Caco-2 (cell line): ENCODE measurements at places on chromosomes 16 and 17.

GRCh38 chr16:4015275-4016004 lies 100.8 kb downstream of the ADCY9 start:
- H3K36me3 ChIP-seq: no peaks in the 10 kb centered on the region
- peaks cover 47% of the 10 kb centered on the region for H3K4me1 ChIP-seq
- H3K27me3 ChIP-seq: no peaks in the 10 kb centered on the region
- H3K4me3 ChIP-seq: no peak overlapping the region

DNA sequence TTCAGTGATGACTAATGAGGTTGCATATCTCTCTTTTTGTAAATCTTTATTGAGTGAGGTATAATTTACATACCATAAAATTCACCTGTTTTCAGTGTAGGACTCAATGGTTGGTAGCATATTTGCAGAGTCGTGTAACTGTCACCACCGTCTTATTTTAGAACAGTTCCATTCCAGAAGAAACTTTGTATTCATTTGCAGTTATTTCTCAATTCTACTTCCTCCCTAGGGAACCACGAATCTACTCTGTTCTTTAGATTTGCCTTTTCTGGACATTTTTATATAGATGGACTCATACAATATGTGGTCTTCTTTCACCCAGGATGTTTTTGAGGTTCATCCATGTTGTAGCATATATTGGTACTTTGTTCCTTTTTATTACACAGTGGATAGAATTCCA lies 3.7 kb downstream of the FTO start:
- no peak for DNase-seq
- no peaks in the 10 kb centered on the region for H3K36me3 ChIP-seq
- H3K4me1 ChIP-seq: peaks cover 8% of the 10 kb centered on the region; the same call in 1 of the 2 replicates
- no peak overlapping the region for H3K4me3 ChIP-seq
- no peaks in the 10 kb centered on the region for H3K27me3 ChIP-seq

- H3K4me1 ChIP-seq: no peaks in the 10 kb centered on the region
- H3K27ac ChIP-seq: no peak overlapping the region
- no peak for DNase-seq
- no peak overlapping the region for H3K4me3 ChIP-seq
These were observed 125.3 kb downstream of the FTO start for GRCh38 chr16:53829186-53829747.

- H3K27me3 ChIP-seq: no peaks in the 10 kb centered on the region
- no peak overlapping the region for H3K4me3 ChIP-seq
- H3K27ac ChIP-seq: peak overlapping the region; percentile 19
- no peak for DNase-seq
- no peaks in the 10 kb centered on the region for H3K36me3 ChIP-seq
These were observed 242.1 kb upstream of the DYNLRB2 start for GRCh38 chr16:80298676-80299075.

GRCh38 chr17:65078441-65079160 lies 22.1 kb upstream of the GNA13 start:
- no peak for DNase-seq
- H3K27me3 ChIP-seq: no peaks in the 10 kb centered on the region
- no peaks in the 10 kb centered on the region for H3K36me3 ChIP-seq
- H3K27ac ChIP-seq: no peak overlapping the region

DNA sequence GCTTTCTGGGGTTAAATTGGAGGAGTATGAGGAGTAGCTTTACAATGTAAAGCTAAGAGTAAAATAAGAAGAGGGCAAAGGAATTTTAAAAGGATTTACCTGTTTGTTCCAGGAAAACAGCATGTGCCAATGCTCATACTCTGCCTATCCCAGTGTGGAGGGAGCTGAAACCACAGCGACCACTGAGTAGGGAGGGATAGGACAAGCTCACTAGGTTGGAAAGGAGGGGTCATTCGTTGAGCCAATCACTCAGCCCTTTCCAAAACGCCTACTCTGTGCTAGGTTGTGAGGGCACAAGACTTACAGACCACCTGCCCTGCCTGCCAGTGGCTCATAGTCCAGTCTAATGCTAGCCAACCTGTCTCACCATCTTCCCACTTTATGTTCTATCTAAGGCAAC lies 1.1 kb upstream of the DNAJC7 start:
- H3K4me1 ChIP-seq: peaks cover 15% of the 10 kb centered on the region
- H3K36me3 ChIP-seq: 0 out of 2 replicates have a peak, but pooled peaks cover 3% of the 10 kb centered on the region
- no peak for DNase-seq
- peak overlapping the region; percentile 95 for H3K4me3 ChIP-seq
- peak overlapping the region; percentile 99 for H3K27ac ChIP-seq

DNA sequence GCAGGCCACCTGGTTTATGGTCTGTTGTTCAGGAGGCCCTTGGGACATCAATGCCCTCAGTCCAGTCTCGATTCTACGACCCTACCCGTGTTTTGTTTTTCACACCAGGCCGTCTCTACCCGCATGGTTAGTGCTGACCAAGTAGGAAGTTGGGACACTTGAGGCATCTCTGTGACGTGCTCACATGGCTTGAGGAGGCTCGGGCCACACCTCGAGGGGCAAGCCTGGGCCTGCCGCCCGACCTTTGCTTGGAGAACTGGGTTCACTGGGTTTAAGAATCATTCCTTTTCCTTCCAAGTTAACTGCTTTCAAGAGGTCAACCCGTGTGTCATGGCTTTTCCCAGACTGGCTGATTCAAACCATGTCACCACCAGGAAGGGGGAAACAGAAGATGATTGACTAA lies 86.8 kb downstream of the CMIP start:
- peaks cover 33% of the 10 kb centered on the region for H3K4me1 ChIP-seq
- no peaks in the 10 kb centered on the region for H3K27me3 ChIP-seq
- peak; percentile 30 for DNase-seq
- H3K27ac ChIP-seq: peak overlapping the region; percentile 58
- no peak overlapping the region for H3K4me3 ChIP-seq

DNA sequence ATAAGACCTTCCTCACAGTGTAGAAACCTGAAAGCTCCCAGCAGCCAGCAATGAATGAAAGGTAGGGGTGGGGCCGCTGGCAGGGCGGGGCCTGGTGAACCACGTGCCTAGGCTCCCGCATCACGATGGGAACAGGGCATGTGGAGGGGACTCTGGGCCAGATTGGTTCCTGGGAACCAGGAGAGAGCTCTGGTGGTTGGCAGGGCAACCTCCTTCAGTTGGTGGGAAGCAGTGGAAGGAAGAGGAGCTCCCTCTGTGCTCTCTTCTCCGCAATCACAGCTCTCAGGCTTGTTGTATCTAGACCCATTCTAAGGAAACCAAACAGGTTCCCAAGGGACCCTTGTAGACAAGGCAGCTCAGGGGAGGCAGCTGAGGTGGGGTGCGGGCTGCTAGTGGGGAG lies 10.5 kb downstream of the GGA2 start:
- peak overlapping the region; percentile 39 for H3K27ac ChIP-seq
- H3K36me3 ChIP-seq: peaks cover 1% of the 10 kb centered on the region
- no peak for DNase-seq
- H3K4me1 ChIP-seq: peaks cover 23% of the 10 kb centered on the region
- no peaks in the 10 kb centered on the region for H3K27me3 ChIP-seq
- no peak overlapping the region for H3K4me3 ChIP-seq

DNA sequence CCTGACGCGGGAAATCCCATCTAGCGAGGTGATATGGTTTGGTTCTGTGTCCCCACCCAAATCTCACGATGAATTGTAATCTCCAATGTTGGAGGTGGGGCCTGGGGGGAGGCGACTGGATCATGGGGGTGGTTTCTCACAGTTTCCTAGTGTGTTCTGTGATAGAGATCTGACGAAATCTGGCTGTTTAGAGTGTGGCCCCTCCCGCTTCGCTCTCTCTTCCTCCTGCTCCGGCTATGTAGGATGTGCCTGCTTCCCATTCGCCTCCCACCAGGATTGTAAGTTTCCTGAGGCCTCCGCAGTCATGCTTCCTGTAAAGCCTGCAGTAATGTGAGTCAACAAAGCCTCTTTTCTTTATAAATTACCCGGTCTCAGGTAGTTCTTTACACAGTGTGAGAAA lies 31.6 kb downstream of the IFT140 start:
- H3K4me1 ChIP-seq: no peaks in the 10 kb centered on the region
- no peak overlapping the region for H3K4me3 ChIP-seq

DNA sequence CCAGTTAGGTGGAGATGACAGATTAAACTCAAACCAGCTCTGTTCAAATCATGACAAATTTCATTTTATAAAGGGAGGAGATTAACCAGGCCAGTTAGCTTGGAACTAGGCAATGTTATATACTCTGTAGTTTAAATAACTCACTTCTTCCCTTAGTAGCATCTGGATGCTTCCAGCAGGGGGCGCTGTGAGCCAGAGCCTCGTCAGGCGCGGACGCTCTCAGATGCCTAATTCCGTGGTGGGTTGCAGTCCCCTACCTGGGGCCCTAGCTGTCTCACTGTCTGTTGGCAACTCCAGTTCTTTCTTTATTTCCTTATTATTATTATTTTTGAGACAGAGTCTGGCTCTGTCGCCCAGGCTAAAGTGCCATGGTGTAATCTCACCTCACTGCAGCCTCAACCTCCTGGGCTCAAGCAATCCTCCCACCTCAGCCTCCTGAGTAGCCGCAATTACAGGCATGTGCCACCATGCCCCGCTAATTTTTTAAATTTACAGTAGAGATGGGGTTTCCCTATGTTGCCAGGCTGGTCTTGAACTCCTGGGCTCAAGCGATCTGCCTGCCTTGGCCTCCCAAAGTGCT lies 17.3 kb upstream of the WFDC1 start:
- H3K4me3 ChIP-seq: no peak overlapping the region
- no peaks in the 10 kb centered on the region for H3K36me3 ChIP-seq
- DNase-seq: peak; percentile 81
- H3K4me1 ChIP-seq: peaks cover 4% of the 10 kb centered on the region; the same call in 1 of the 2 replicates
- H3K27me3 ChIP-seq: no peaks in the 10 kb centered on the region
- H3K27ac ChIP-seq: no peak overlapping the region

DNA sequence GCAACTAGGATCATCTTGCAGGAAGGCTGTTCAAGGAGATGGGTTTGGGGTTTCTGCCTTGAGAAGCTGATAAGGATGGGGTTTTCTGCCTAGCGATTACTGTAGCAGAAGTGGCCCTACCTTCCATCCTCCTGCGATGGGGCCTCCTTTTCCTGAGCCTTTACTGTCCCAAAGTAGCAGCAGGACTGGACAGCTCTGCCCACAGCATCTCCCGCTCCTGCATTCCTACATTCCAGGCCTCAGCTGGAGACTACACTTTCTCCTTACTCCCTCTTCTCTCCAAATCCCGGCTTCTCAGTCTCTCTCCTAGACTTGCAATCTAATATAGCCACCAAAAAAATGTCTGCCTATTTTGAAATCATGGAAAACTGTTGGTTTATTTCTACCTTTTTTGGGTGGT lies 355.4 kb downstream of the CA10 start:
- H3K36me3 ChIP-seq: no peaks in the 10 kb centered on the region
- no peak overlapping the region for H3K4me3 ChIP-seq
- no peaks in the 10 kb centered on the region for H3K27me3 ChIP-seq
- no peak for DNase-seq

GRCh38 chr17:80917716-80918560 lies 73.7 kb upstream of the CHMP6 start:
- H3K27me3 ChIP-seq: no peaks in the 10 kb centered on the region
- H3K27ac ChIP-seq: no peak overlapping the region
- no peak overlapping the region for H3K4me3 ChIP-seq

- no peak overlapping the region for H3K4me3 ChIP-seq
- no peaks in the 10 kb centered on the region for H3K27me3 ChIP-seq
- H3K36me3 ChIP-seq: no peaks in the 10 kb centered on the region
- peaks cover 4% of the 10 kb centered on the region; the same call in 1 of the 2 replicates for H3K4me1 ChIP-seq
- H3K27ac ChIP-seq: no peak overlapping the region
- DNase-seq: no peak
These were observed 422.8 kb downstream of the RBFOX1 start for GRCh38 chr16:7755347-7755882.

GRCh38 chr17:40303708-40304551 lies 5.0 kb upstream of the RARA start:
- H3K27me3 ChIP-seq: no peaks in the 10 kb centered on the region
- H3K36me3 ChIP-seq: peaks cover 5% of the 10 kb centered on the region
- H3K4me1 ChIP-seq: peaks cover 25% of the 10 kb centered on the region

GRCh38 chr16:61681124-61681523 lies 355.1 kb downstream of the CDH8 start:
- no peaks in the 10 kb centered on the region for H3K27me3 ChIP-seq
- no peaks in the 10 kb centered on the region for H3K4me1 ChIP-seq
- H3K36me3 ChIP-seq: no peaks in the 10 kb centered on the region
- no peak overlapping the region for H3K4me3 ChIP-seq

DNA sequence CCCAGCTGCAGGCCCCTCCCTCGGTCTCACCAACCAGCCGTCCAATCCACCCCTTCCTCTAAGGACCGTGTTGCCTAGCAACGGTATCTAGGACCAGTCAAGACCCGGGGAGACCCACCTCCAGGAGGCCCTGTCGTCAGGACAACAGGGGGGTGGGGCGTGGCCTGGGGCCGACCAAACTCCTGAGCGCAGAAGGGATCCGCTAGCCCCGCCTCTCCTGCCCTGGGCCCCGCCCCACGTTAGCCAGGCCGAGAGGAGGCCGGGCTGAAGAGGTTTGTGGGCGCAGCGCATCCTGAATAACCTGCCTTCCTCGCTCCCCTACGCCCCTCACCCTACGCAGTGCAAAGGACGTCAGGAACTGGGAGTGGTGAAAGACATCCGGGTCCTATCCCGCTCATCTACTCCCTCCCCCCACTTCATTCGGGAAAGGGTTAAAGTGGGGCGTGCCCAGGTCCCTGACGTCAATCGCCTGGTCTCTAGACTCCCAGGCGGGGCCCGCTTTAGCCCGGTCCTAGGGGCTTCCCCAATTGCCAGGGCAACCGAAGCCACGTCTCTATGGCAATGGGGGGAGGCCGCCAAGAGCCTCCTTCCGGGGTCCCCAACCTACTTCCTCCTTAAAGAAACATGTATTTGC lies 14.7 kb downstream of the DLG4 start:
- DNase-seq: peak; percentile 78
- no peaks in the 10 kb centered on the region for H3K36me3 ChIP-seq
- H3K4me3 ChIP-seq: peak overlapping the region; percentile 31
- no peaks in the 10 kb centered on the region for H3K27me3 ChIP-seq
- no peaks in the 10 kb centered on the region for H3K4me1 ChIP-seq
